CD4-positive, alpha-beta T cell treated with Interleukin-21 for 1 hour (primary cell): ENCODE measurements at places on chromosomes 1 and 21.

DNA sequence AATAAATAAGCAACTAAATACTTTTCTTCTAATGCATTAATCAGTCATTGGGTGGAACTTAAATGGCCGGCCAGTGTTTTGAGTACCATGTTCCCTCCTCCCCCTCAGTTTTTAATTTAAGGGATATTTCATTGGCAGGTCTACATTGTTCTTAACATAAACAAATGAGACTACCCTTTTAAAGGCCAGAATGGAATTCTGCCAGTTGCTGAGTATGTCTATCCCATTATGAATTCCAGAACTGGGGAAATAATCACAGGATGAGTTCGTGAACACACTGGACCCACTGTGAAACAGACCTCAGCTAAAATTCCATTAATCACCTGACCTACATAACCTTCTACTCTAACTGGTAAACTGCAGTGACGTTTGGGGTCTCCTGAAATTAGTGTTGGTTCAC lies 305.5 kb upstream of the PKN2 start:
- DNase-seq, result no peak

DNA sequence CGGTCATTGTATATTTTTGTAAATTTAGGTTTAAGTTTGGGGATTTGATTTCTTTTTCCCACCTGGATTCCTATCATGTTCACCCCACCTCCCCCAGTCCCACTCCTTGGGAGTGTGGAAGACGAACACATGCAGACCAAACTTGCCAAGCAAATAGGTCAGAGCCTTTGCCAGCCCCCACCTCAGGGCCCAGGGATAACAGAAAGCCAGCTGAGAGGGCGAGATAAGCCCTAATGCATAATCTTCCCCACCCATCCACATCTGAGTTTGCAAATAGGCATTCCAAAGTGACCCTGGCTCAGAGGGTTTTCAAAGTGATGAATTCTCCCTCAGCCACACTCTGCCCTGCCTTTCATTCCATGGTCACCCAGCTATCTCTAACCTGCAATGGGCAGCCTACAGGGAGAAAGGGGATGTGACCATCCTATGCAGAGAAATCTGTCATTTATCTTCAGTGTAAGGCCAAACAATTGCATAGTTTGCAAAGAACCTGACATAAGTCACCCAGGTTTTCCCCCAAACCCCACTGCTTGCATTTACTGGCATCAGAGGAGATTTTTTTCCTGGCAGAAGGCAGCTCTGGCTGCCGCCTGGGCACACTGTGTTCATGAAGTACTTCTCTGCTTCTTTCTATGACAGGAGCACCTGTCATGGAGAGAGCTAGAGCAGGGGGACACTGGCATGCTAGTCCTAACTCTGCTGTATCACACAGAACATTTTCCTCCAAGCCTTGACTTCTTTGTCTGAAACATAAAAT lies 69.0 kb upstream of the NFIA start:
- no peak for DNase-seq

DNA sequence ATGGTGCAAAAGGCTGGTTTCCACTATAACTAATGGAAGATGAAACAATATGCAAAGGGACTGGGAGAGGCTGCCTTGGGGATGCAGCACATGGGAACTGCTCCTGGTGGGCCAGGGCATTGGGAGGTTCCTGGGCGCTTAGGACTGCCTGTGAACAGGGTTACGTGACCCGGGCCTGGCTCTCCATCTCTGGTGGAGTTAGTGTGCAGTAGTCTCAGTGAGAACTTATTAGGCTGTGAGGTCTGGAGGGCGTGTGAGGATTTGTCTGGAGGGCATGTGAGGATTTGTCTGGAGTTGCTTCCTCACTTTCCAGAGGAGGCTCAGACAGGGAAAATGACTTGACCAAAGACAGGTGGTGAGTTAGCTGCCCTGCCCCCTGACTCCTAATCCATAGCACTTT lies 1.5 kb upstream of the ETV3L start:
- DNase-seq, result no peak

DNA sequence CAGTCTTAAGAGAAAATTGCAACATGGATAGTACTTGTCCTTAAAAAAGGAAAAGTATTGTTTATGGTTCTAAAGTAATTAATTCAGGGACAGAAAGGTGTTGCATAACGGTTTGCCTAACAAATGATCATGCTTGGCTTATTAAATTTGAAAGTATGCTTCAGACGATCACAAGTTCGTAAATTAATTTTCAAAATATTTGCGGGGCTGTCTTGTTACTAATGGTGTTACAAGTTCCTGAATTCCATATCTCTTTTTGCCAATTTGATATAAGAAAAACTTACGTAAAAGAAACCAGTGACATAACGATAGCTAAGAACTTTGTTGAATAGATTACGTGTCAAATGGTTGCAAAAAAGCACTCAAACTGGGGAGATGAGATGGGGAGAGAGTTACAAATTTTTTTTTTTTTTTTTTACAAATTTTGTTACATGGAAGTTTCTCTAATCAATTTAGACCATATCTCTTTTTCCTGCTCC lies 1.3 kb downstream of the AGO3 start:
- DNase-seq, result no peak

GRCh38 chr1:37537378-37537777 lies 16.7 kb downstream of the SNIP1 start:
- no peak for DNase-seq

GRCh38 chr1:119075614-119076013 lies 64.8 kb downstream of the WARS2 start:
- no peak for DNase-seq

- peak; percentile 52 for DNase-seq
Observed at GRCh38 chr1:6454856-6455751, 10.9 kb downstream of the TNFRSF25 start.

DNA sequence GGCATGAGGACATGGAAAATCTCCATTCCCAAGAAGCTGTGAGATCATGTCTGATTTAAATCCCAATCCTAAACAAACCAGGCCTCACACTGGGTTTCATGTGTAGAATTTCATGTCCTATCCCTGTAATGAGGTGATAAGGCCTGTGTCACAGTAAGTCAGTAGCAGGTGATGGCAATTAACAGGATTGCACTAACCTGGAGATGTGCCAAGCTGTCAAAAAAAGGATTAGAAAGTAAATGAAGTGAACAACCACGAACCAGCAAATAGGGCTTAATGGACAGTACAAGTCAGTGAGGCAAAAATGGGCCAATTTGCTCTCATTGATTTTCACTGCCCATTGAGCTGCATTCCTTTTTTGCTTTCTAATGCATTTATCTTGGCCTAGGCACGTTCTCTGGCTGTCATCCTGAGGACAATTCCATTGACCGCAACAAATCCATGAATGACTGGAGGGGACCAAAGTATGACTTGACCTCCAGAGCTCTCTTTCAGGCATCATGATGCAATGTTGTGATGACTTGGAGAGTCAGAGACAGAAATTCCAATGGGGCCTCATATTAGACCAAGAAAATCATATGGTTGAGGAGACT lies 673.6 kb upstream of the ADGRL2 start:
- DNase-seq, result no peak

DNA sequence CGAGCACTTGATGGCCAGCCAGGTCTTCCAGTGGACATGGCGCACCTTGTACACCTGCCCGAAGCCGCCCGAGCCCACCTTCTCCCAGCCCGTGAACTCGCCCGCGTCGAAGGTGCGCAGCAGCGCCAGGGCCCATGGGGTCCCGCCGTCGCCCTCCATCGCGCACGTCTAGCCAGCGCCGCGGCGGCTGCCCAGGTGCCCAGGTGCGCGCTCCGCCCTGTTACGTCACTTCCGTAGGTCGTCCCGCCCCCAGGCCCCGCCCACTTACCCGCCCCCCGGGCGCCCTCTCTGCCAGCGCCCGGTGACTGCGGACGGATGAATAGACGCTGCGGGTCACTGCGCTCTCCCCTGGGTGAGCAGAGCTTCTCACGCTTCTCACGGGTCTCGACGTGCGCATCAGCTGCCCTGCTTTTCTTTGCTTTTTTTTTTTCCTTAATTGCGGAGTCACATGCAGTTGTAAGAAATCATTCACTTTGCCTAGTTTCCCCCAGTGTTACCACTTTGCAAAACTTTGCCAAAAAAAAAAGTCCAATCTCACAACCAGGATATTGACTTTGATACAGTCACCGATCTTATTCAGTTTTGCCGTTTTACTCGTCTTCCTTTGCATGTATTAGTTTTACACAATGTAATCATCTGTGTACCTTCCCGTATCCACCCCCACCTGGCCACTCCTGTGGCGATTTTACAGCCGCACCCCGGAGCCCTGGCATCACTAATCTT lies at the start of gene RIPK4:
TSS of gene RIPK4 (minus strand) at position 170 of the 723 bp plus-strand sequence. CDS start at position 159, 11 bp downstream.
- peak; percentile 69 for DNase-seq

- DNase-seq, result no peak
Observed at GRCh38 chr1:167749741-167750140, 28.0 kb downstream of the MPZL1 start.

DNA sequence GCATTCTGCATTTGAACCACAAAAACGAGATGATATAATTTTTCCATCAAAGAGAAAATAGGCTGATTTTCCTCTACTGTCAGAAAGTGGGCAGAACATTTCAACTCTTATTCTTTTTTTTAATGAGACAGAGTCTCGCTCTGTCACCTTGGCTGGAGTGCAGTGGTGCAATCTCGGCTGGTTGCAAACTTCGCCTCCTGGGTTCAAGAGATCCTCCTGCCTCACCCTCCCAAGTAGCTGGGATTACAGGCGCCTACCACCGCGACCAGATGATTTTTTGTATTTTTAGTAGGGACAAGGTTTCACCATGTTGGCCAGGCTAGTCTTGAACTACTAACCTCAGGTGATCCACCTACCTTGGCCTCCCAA lies 11.6 kb downstream of the DSTYK start:
- DNase-seq, result no peak
